H9 (cell line): ENCODE measurements at places on chromosomes 7 and 10.

DNA sequence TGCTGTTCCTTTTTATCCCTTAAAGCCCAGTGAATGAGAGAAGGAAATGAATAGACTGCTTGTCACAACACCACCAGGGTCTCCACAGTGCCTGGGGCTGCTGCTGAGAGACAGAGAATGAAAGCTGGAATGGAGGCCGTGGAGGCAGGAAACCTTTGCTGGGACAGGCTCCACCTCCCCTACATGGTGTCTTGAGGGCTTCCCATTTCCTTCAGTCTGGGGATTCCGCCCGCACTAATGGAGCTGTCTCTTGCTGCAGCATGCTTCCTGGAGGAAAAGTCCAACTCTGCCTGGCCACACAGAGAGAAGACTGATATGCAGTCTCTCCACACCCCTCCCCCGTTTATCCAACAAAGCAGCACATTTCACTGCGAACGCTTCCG is 54.5 kb downstream of the LRRC4 start:
- peaks cover 3% of the 10 kb centered on the region; the same call in 1 of the 2 replicates for H3K4me1 ChIP-seq
- no peak overlapping the region for H3K4me3 ChIP-seq
- no peaks in the 10 kb centered on the region for H3K27me3 ChIP-seq
- H3K36me3 ChIP-seq, result peaks cover 35% of the 10 kb centered on the region
- no peak for DNase-seq
- H3K27ac ChIP-seq, result no peak overlapping the region

DNA sequence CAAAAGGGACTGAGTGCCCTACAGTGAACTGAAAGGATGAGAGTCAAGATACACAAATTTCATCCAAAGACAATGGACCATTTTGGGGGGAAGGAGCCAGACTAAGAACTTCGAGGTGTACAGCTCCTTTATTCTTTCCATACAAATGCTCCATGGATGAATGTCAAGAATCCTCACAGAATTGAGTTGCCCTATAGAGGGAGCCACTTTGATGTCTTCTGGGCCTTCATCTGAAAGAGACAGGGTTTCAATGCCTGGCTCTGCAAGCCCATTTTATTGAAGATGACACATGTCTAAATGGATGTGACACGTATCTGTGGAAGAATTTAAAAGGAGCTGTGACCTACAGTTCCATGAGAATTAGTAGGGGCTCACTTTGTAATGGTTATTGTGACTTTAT is 32.0 kb upstream of the NRG3 start:
- no peak for DNase-seq
- H3K27me3 ChIP-seq, result no peaks in the 10 kb centered on the region
- H3K4me1 ChIP-seq, result no peaks in the 10 kb centered on the region; the same call in 1 of the 2 replicates
- no peaks in the 10 kb centered on the region; the same call in 2 of the 3 replicates for H3K36me3 ChIP-seq

GRCh38 chr10:24370877-24371276 is 161.9 kb downstream of the KIAA1217 start:
- peaks cover 13% of the 10 kb centered on the region for H3K36me3 ChIP-seq
- H3K4me3 ChIP-seq, result no peak overlapping the region
- peaks cover 6% of the 10 kb centered on the region; the same call in 1 of the 2 replicates for H3K4me1 ChIP-seq
- DNase-seq, result no peak
- H3K27me3 ChIP-seq, result no peaks in the 10 kb centered on the region
- H3K27ac ChIP-seq, result no peak overlapping the region

GRCh38 chr10:112622786-112623185 is 175.8 kb downstream of the VTI1A start:
- no peak overlapping the region for H3K4me3 ChIP-seq
- H3K36me3 ChIP-seq, result no peaks in the 10 kb centered on the region
- no peak for DNase-seq
- H3K27ac ChIP-seq, result no peak overlapping the region

DNA sequence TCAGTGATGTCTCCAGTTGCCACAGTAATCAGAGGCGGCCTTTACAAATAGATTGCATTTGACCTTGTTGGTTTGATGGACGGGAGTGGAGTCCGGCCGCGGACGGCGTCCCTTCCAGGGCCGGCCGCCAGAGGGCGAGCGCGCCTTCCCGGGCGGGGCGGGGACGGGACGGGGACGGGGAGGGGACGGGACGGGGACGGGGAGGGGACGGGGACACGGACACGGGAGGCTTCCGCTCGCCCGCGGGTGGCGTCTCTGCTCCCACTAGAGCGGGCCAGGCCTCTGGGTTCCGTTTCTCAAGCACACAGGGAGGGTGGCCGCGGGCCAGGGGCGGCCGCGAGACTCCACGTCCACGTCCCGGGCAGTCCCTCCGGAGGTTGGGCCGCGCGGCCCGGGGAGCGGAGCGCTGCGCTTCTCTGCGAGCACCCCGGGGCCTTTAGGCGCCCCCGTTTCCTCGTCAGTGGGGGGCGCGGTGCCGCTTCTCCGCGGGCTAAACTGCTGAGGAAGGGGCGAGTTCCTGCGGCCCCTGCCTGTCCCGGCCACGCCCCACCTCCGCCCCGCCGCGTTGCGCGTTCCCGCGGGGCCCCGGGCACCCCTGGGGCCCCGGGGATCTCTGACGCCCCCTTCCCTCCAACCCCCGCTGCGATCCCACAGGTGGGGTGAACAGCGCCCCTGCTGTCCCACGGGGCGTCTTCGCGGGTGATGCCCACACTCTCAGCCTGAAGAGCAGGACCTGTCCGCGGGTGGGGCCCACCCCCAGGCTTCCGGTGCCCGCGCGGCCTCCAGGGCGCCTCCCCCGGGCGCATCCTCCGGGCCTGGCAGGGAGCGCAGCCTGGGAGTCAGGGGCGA is 84.2 kb upstream of the MKI67 start:
- H3K27ac ChIP-seq, result no peak overlapping the region
- H3K36me3 ChIP-seq, result no peaks in the 10 kb centered on the region
- DNase-seq, result peak; percentile 71
- no peaks in the 10 kb centered on the region for H3K27me3 ChIP-seq
- H3K4me3 ChIP-seq, result peak overlapping the region; percentile 76

GRCh38 chr7:40715053-40715430 is 580.2 kb downstream of the SUGCT start:
- H3K27ac ChIP-seq, result no peak overlapping the region
- no peak for DNase-seq
- no peaks in the 10 kb centered on the region for H3K27me3 ChIP-seq
- 0 out of 2 replicates have a peak, but pooled peaks cover 4% of the 10 kb centered on the region for H3K4me1 ChIP-seq
- H3K36me3 ChIP-seq, result no peaks in the 10 kb centered on the region
- H3K4me3 ChIP-seq, result no peak overlapping the region

DNA sequence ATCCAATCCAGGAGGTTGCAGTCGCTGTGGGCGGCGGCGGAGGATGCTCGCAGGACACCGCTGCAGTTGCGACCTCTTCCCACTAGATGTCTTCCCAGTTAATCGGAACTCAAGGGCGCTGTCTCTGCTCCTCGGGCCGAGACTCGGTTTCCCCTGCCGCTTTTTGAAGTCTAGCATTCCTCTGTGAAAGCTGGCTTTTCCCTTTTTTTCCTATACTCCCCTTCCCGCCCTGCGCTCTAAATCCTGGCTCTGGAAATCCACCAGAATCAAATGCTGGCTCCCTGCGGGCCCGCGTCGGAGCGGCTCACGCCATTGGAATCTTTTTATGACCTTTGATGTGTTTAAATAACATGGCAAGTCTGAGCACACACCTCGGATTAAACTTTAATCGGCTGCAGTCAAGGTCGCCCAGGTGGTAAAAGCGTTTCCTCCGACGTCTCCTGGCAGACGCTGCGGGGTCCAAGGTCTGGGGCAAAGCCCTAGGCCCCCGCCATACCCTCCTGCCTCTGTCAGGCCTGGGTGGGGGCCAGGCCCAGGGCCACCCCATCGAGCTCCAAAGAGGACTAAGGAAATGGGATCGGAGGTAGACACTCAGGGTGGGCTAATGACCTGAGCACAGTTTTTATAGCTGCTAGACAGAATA is 10.7 kb upstream of the HOXA13 start:
- H3K4me1 ChIP-seq, result no peaks in the 10 kb centered on the region
- H3K36me3 ChIP-seq, result no peaks in the 10 kb centered on the region
- H3K27ac ChIP-seq, result no peak overlapping the region
- peak; percentile 78 for DNase-seq
- H3K27me3 ChIP-seq, result peaks cover 100% of the 10 kb centered on the region
- no peak overlapping the region for H3K4me3 ChIP-seq

DNA sequence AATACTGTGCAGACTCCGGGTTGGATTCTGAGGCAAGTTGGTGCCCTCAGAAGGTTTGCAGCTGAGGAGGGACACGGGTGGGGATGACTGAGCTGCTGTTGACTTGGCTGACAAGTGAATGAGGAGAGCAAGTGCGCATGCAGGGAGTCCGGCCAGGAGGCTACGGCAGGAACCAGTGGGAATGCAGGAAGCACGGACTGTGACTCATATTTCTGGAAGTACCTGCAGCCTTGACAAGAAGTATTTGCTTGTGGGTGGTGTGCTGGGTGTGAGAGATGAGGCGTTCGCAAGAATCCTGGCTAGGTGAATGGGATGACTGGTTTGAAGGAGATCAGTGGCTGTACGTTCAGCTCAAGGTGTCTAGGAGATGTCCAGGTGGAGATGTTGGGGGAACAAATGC is 30.8 kb upstream of the FXYD4 start:
- H3K4me3 ChIP-seq, result no peak overlapping the region
- no peak overlapping the region for H3K27ac ChIP-seq
- 0 out of 2 replicates have a peak, but pooled peaks cover 3% of the 10 kb centered on the region for H3K4me1 ChIP-seq
- no peaks in the 10 kb centered on the region for H3K36me3 ChIP-seq

- H3K36me3 ChIP-seq, result peaks cover 10% of the 10 kb centered on the region; the same call in 1 of the 2 replicates
- H3K27ac ChIP-seq, result no peak overlapping the region
- DNase-seq, result peak; percentile 80
- no peaks in the 10 kb centered on the region for H3K4me1 ChIP-seq
- no peak overlapping the region for H3K4me3 ChIP-seq
- H3K27me3 ChIP-seq, result no peaks in the 10 kb centered on the region
These were observed 150.5 kb upstream of the VKORC1L1 start for GRCh38 chr7:65722361-65722792.

- peak; percentile 60 for DNase-seq
- no peaks in the 10 kb centered on the region; the same call in 1 of the 2 replicates for H3K4me1 ChIP-seq
- peaks cover 56% of the 10 kb centered on the region for H3K27me3 ChIP-seq
- no peak overlapping the region for H3K27ac ChIP-seq
- peak overlapping the region; percentile 77 for H3K4me3 ChIP-seq
These were observed 1.9 kb downstream of the HHEX start for GRCh38 chr10:92691591-92692079.

DNA sequence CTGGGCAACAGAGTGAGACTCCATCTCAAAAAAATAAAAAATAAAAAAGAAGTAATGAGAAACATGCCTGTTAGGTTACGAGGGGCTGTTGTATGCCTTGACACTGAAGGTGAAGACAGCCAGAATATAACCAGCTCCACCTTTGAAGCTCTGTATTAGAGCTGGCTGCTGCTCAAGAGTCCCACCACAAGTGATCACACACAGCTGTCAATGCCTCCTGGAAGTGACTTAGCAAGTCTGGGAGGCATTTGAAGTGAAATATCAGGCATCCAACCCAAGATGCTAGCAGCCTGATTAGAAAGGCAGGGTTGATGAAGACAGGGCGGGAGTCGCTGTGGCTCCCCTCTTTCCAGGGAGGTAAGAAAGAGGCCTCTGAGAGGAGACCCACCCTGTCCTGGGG is 34.1 kb upstream of the INPP5F start:
- no peak overlapping the region for H3K27ac ChIP-seq
- H3K4me3 ChIP-seq, result no peak overlapping the region
- H3K4me1 ChIP-seq, result peaks cover 9% of the 10 kb centered on the region; the same call in 1 of the 2 replicates
- no peak for DNase-seq
- no peaks in the 10 kb centered on the region; the same call in 1 of the 2 replicates for H3K36me3 ChIP-seq

GRCh38 chr7:132402751-132403245 is 173.5 kb downstream of the PLXNA4 start:
- no peak for DNase-seq
- H3K4me1 ChIP-seq, result peaks cover 5% of the 10 kb centered on the region; the same call in 1 of the 2 replicates
- H3K27me3 ChIP-seq, result no peaks in the 10 kb centered on the region
- no peak overlapping the region for H3K27ac ChIP-seq

GRCh38 chr7:150973571-150974451 is 4.3 kb downstream of the KCNH2 start:
- peaks cover 7% of the 10 kb centered on the region; the same call in 1 of the 2 replicates for H3K27me3 ChIP-seq
- peak overlapping the region; percentile 82 for H3K4me3 ChIP-seq
- peaks cover 5% of the 10 kb centered on the region; the same call in 1 of the 2 replicates for H3K4me1 ChIP-seq
- H3K36me3 ChIP-seq, result no peaks in the 10 kb centered on the region; the same call in 1 of the 2 replicates
- peak; percentile 73 for DNase-seq

DNA sequence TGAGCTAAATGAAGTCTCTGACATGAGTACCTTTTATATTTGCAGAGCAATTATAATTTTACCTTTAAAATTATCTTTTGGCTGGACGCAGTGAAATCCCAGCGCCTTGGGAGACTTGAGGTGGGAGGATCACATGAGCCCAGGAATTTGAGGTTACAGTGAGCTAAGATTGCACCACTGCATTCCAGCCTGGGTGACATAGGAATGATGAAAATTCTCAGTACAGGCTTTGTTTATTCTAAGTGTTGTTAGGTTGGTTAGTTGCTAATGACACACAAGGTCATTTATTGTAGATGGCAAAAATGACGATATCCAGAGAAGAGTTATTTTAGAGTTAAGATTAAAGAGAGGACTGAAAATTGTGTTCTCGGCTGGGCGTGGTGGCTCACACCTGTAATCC is 87.6 kb downstream of the XRCC2 start:
- no peak for DNase-seq
- no peak overlapping the region for H3K4me3 ChIP-seq
- H3K27me3 ChIP-seq, result no peaks in the 10 kb centered on the region
- H3K36me3 ChIP-seq, result no peaks in the 10 kb centered on the region
- no peak overlapping the region for H3K27ac ChIP-seq

DNA sequence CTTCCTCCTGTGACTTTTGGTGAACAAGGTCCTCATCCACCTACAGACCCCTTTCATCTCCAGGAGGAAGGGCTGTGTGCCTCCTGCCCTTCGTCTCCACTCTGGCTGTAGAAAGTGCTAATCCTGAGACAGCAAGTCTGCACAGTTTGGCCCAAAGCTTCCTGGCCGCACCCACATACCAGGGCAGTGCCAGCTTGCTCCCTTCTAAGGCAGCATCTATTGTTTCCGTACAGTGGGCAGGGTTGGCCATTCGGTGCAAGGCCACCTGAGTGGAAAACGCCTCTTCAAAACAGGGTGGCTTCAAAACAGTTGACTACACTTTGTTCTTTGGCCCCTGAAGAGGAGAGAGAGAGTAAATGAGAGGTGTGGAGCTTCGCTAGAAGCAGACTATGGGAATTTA is 134.1 kb upstream of the KLF14 start:
- H3K36me3 ChIP-seq, result no peaks in the 10 kb centered on the region
- no peaks in the 10 kb centered on the region for H3K4me1 ChIP-seq
- no peak overlapping the region for H3K4me3 ChIP-seq
- DNase-seq, result no peak
- H3K27me3 ChIP-seq, result no peaks in the 10 kb centered on the region

DNA sequence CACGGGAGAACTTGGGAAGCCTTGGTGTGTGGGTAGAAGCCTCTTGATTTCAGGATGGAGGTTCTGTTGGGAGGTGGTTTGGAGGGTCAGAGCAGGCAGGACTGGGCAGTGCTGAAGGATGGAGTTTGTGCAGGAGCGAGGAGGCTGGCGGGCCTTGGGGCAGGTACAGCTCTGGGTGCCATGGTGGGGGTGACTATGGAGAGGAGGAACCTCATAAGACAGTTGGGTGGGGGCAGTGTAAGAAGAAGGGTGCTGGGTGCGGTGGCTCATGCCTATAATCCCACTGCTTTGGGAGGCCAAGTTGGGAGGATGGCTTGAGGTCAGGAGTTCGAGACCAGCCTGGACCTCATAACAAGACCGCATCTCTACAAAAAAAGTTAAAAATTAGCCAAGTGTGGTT is 54.7 kb upstream of the GTF2IRD1 start:
- DNase-seq, result no peak
- H3K36me3 ChIP-seq, result peaks cover 20% of the 10 kb centered on the region
- no peak overlapping the region; the same call in 2 of the 3 replicates for H3K4me3 ChIP-seq
